GM12878 (cell line): ENCODE measurements at places on chromosomes 7 and 10. TPM values are rescaled to one million over a fixed set of nuclear protein-coding genes. Genes with fewer than 3 reads are reported as not detected.

GRCh38 chr10:96666741-96667140 is 53.6 kb downstream of the PIK3AP1 start:
- no peak for DNase-seq

DNA sequence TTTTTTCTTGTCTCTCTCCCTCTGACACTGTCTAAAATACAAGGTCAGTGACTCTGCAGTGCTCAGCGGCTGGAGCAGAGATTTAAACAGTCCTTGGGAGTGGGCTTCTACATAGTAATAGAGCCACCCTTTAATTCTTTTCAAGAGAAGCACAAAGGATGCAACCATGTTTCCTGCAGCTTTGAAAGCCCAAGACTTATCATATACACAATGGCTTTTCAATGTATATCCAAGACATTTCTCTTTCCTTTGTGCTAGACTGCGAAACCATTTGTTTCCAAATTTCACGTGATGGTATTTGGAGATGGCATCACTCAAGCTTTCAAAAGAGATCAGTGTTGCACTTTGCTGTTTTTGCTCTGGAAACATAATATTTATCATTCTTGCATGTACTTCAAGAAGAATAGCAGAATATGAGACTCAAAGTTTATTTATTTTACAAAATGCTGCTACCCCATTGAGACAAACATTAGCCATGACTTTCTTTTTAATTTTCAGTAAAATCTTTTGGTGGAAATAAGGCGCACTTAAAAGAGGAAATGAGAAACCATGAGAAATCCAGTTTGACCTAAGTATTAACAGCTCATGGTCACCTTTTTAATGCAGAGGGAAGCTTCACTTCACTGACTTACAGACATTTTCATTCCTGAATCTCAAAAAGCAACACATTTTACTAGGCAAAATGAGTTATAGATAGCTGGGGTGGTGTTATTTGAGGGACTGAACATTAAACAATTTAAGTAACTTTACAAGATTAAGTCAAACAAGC is 76.6 kb downstream of the SEMA3C start:
- no peak for DNase-seq

DNA sequence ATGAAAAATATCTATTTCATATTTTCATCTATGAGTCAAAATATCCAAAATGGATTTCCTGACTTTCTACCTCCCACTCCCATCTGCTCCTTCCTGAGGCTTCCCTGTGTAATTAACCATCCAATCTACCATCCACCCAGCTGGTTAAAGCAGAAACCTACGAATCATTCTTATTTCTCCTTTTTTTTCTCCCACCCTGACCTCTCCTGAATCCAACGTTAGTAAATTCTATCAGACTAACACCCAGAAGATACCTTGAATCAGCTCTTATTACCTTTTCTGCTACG is 3.7 kb upstream of the LIPF start:
- no peak for DNase-seq

GRCh38 chr7:101212014-101212413 is 5.4 kb downstream of the PLOD3 start:
- no peak for DNase-seq

UPK3BL2 gene
- 11.8 and 16.2 TPM in 2 replicates for total RNA-seq

PLAU gene
- 15.2 and 17.1 TPM in 2 replicates for total RNA-seq
